ENCODE measurements at places on chromosomes 1 and 21. TPM values are rescaled to one million over a fixed set of nuclear protein-coding genes. Genes with fewer than 3 reads are reported as not detected.

AMY1C gene
- 4.4 TPM for polyA plus RNA-seq

S1PR1 gene
- 9.3 TPM for polyA plus RNA-seq

NCF2 gene
- 7.8 TPM for polyA plus RNA-seq

CD53 gene
- 22.4 TPM for polyA plus RNA-seq

PEX11B gene
- 54.8 TPM for polyA plus RNA-seq

NR5A2 gene
- 1.3 TPM for polyA plus RNA-seq

ARTN gene
- polyA plus RNA-seq, result 1.9 TPM

- no peak for DNase-seq
Measured at GRCh38 chr21:30257773-30258172, 25.0 kb downstream of the KRTAP24-1 start.

DNA sequence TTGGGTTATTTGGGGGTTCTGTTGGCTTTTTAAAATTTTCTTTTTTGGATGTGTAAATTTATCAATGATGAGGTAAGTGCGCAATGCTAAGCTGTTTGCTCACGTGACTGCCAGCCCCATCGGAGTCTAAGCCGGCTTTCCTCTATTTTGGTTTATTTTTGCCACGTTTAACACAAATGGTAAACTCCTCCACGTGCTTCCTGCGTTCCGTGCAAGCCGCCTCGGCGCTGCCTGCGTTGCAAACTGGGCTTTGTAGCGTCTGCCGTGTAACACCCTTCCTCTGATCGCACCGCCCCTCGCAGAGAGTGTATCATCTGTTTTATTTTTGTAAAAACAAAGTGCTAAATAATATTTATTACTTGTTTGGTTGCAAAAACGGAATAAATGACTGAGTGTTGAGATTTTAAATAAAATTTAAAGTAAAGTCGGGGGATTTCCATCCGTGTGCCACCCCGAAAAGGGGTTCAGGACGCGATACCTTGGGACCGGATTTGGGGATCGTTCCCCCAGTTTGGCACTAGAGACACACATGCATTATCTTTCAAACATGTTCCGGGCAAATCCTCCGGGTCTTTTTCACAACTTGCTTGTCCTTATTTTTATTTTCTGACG lies 3.1 kb downstream of the OLIG2 start:
- no peak for DNase-seq

- DNase-seq, result no peak
Measured at GRCh38 chr1:30652152-30652841, 71.1 kb downstream of the MATN1 start.

DNA sequence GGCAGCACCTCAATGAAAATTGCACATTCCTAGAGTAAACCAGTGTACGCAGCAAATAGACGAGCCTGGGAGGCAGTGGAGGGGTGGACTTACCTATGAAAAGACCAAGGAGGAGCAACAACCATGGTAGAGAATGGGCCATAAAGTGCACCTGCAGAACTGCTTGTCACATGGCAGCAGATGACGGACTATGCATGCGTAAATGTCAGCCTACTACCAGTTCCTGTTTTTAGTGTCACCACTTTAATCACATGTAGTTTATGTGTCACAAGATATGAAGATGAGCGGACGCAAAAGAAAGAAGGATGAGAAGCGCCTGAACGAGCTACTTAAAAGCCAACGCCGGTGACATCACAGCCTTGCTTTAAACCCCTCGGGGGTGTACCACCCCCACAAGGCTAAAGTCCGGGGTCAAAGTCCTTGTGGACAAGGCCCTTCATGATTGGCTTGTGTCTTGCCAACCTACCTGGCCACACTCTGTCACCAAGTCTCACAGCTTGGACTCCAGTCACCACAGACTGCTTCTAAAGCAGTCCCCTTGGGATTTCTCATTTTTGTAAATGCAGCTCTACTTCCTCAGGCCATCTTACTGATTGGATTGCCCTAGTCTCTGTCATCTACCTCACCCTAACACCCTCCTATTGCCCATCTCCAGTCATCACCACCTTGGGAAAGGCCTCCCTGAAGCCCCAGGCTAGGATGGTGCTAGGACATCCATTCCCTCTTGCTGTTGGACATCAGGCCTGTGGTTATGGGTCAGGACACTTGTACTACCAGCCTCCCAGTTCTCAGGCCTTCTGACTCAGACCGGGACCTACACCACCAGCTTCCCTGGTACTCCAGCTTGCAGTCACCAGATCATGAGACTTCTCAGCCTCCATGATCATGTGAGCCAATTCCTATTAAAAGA lies 6.0 kb upstream of the LY9 start:
- DNase-seq, result no peak

GRCh38 chr1:108041360-108042142 lies 76.6 kb upstream of the VAV3 start:
- DNase-seq, result no peak

GRCh38 chr21:45539796-45540600 lies 2.2 kb downstream of the SLC19A1 start:
- no peak for DNase-seq

- peak; percentile 65 for DNase-seq
Measured at GRCh38 chr1:6440198-6441126, 15.9 kb downstream of the ESPN start.

DNA sequence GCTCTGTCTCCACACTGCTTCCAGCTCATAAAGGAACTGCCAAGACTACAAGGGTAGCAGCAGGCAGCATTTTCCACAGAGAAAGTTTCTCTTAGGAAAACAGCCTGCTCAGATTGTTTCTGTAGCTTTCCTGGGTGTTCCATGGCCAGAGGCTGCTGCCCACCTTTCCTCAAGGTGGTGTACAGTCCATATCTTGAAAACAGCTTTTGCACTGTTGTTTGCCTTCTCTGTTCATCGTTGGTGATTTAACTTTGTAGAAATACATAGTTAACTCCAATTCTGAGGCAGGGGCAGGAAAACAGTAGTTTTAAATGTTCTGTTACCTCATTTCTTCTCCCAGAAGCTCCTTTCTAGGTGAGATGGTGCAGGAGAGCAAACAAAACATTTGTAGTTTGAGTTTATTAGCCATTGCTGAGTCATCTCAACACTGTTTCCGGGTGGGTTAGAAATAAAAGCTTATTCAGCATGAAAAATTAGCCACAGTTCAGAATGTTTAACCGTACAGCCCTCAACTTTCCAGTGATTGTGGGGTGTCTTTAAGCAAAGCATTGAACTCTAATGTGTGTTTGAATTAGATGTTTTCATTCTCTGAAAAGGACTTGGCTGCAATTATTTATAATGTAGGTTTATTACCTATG lies 41.7 kb downstream of the DIP2A start:
- DNase-seq, result no peak

GRCh38 chr1:2984399-2985061 lies 36.7 kb upstream of the ACTRT2 start:
- no peak for DNase-seq

- DNase-seq, result no peak
Measured at GRCh38 chr21:15539376-15539775, 190.4 kb upstream of the USP25 start.

GRCh38 chr1:119653135-119653838 lies 5.2 kb upstream of the ZNF697 start:
- no peak for DNase-seq

DNA sequence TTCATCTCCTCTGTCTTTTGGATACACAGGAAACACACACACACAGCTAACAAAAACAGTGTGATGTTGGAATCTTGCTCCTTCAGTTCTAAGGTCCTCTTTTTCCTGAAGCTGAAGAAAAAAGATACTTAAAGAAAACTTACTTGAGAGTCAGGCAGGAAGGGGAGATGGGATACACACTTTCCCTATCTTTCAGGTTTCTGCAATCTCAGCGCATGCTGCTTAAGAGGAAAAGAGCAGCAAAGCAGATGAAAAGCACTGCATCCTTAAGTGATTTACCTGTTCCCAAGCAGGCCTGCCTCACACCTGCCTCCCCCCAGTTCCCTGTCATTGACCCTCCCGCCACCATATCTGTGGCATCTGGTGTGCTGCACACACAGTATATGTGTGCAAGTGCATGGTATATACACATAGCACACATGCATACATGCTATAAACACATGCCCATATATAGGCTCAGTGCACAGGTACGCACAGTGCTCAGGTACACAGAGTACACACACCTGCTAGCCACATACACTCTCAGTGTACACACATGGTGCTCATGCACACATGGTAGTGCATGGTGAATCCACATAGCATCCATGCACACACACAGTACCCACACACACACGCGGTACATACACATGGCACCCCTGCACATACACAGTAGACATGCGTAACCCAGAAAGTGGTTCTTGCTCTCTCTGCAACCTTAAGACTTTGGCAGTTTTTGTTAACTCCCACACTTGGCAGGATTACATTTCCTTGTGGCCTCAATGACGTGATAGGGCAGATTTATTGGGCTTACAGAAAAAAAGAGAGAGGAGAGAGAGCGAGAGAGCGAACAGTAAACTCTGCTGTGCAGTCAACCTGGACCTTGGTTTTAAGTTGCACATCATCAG lies 166.9 kb downstream of the TOMM20 start:
- DNase-seq, result peak; percentile 17

- no peak for DNase-seq
Measured at GRCh38 chr21:44304011-44304616, 4.3 kb downstream of the PFKL start.
